Stimulated activated CD4-positive, alpha-beta T cell treated with anti-CD3 and anti-CD28 coated beads, Interleukin-1b, Interleukin-23, amount 100 ng/mL, for 48 hours (primary cell): ENCODE measurements at places on chromosomes 13 and 19.

DNA sequence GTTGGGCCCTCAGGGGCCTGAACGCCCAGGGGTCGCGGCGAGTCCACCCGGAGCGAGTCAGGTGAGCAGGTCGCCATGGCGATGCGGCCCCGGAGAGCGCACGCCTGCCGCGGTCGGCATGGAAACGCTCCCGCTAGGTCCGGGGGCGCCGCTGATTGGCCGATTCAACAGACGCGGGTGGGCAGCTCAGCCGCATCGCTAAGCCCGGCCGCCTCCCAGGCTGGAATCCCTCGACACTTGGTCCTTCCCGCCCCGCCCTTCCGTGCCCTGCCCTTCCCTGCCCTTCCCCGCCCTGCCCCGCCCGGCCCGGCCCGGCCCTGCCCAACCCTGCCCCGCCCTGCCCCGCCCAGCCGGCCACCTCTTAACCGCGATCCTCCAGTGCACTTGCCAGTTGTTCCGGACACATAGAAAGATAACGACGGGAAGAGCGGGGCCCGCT, at the start of gene CCNA1:
Gene CCNA1, plus strand, starts transcription at position 390 of the 439 bp plus-strand sequence. CDS start 562 bp downstream, outside the sequence.
- peak; percentile 13 for DNase-seq

DNA sequence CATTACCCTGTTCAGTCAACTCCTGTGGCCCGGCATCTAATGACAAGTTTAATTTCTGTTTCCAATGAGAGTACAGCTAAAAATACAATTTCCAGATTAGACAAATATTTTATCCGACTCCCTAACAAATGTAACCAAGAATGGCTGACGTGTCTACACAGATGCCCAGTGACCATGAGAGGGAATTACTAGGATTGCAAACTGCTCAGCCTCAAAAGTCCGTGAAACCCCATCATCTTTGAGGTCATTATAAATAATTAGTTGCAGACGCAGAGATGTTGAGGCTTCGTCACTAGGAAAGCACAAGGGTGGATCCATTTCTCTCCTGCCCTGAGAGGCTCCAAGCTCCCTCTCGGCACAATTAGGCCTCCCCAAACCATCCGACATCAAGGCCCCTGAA, 104.1 kb upstream of the ZNF507 start:
- no peak for DNase-seq

DNA sequence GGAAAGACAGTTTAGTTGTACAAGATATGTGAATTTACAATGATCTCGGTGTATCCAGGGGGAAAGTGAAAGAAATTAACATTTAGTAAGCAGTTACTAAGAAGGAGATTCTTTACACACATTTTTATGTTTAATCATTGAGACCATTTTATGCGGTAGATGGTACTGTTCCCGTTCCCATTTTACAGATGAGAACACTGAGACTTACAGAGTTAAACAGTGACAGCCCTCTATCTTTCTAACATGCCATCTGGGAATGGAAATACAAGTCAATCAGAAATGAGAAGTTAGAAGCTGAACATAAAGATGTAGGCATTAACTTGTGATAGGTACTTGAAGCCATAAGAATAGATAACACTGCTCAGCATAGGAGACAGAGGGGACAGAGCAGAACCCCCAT, 144.9 kb downstream of the VWA8 start:
- no peak for DNase-seq

DNA sequence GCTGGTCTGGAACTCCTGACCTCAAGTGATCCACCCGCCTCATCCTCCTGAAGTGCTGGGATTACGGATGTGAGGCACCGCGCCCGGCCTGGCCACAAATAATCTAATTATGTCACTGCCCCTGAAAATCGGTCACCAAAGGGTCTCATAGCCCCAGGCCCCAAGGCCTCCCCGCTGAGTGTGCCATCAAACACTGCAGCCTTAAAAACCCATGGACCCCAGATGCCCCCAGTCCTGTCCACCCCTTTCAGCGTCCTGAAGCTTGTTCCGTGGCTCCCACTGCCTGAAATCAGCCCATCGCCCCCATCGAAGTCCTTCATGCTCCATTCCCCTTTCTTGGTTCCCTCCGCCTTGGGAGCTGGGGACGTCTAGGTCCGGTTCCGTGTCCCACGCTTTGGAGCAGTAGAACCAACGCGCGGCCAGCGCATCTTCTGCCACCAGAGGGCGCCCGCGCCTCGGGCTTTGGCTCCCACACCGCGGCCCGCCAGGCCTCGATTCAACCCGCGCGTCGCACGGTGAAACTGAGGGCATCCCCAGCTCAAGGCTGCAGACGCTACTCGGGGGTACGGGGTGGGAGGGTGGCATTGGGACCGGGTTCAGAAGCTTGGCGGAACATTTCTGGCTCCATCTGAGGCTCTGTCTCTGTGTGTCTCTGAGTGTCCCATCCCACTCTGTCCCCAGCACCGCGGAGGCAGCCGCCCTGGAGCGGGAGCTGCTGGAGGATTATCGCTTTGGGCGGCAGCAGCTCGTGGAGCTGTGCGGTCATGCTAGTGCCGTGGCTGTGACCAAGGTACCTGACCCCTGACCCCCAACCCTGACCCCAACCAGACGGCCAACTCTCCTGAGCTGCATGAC, 3.5 kb downstream of the YJEFN3 start:
- DNase-seq = peak; percentile 80

DNA sequence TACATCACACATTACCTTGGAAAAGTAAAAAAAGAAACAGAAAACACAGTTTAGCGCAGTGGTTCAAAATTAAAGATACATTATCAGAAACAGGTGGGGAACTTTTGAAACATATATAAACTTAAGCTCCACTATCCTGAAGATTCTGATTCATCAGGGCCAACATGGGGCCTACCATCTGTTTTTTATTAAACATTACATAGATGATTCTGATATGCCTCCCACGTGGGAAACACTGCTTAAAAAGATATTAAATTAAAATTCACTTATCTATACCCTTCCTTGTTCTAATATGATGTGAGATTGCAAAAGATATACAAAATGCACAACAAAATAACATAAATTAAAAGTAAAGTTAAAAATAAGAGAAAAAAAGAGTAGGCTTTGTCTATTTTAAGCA, 125.0 kb downstream of the VWA8 start:
- no peak for DNase-seq

DNA sequence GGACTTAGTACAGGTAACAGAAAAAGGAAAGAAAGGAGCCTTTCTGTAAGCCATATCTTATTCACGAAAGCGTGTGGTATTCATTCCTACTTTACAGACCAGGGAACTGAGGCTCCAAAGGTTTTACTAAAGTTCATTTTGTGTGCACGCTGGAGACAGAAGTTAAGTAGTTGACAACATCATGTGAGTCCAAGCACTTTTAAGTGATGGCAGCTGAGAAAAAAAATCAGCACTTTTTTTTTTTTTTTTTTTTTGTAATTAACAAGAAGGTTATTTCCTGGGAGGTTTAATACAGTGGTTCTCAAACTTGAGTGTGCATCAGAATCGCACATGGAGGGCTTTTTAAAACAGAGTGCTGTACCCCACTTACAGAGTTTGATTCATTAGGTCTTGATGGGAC, 2.0 kb downstream of the DNAJC3 start:
- no peak for DNase-seq

GRCh38 chr19:45276284-45276687, 25.2 kb downstream of the MARK4 start:
- no peak for DNase-seq

- DNase-seq = no peak
These were observed 10.0 kb upstream of the LYPD5 start for GRCh38 chr19:43812259-43812658.

DNA sequence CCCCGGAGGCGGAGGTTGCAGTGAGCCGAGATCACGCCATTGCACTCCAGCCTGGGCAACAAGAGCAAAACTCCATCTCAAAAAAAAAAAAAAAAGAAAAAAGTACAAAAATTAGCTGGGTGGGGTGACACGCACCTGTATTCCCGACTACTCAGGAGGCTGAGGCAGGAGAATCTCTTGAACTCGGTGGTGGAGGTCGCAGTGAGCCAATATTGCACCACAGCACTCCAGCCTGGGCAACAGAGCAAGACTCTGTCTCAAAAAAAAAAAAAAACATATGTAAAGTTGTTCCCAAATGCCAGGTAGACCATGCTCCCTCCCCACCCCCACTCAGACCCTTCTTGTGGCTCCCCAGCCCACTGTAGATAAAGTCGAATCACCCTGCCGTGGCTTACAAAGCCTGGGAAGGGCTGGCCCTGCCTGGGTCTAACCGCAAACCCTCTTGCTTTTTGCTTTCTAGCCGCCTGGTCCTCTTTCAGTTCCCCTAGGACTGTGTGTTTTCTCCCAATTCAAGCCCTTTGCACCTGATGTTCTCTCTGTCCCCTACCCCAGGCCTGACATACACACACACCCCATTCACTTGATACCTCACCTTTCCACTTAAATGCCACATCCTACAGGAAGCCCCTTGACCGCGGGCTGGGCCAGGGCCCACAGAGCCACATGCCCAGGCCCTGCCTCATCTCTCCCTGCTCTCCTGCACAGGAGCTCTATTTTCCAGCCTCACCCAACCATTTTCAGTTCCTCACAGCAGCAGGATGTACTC, 34.4 kb downstream of the MAP4K1 start:
- no peak for DNase-seq

DNA sequence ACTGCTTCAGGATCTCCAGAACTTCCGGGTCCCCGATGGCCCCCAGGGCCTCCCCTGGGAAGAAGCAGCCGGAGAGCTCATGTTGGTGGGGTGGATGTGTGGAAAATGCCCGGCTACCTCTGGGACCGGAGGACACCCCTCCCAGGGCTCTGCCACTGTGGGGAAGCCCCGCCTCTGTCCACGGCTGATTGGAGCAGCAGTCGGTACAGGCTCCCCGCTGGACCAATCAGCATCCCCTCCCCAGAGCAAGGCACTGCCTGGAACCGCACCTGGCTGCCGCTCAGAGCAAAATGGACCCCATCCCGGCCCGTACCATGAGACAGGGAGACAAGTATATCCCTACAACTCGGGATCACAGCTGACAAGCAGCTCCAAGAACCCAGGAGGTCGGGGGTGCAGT, 6.4 kb downstream of the DOHH start:
- peak; percentile 54 for DNase-seq

GRCh38 chr13:99528547-99528946, 27.3 kb downstream of the TM9SF2 start:
- no peak for DNase-seq

GRCh38 chr19:49421039-49421877, 2.0 kb downstream of the PTH2 start:
- peak; percentile 54 for DNase-seq

GRCh38 chr13:113756441-113757097, 2.5 kb upstream of the TMEM255B start:
- no peak for DNase-seq

DNA sequence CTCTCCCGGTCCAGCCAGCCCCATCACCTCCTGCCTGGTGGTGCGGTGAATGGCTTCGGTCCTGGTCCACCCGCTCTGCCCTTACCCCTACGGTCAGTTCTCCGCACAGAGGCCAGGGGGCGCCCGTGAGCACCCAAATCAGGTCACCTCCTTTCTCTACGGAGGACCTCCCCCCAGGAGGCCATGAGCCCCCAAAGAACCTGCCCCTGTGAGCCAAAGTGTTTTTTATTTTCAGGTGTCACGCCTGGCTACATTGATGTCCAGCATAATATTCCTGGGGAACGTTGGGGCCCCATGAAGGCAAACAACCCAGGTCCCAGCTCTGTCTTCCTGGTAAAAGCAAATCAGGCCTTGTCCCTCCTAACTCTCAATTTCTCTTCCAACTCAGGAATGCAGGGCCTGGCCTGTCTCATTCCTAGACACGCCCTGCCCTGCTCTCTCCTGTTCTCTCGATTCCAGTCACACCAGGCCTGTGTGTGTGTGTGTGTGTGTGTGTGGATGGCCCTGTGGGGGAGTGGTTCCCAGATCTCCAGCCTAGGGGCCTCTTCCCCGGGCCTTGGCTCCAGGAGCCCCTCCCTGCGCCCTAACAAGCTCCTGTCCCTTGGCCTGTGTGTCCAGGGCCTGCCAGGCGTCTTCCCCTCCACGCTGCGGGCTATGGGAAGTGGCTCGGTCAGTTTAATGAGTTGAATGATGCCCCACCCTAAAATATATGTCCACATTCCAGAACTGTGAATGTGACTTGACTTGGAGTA, 9.7 kb upstream of the GIPC1 start:
- peak; percentile 80 for DNase-seq

GRCh38 chr13:33076001-33076992, 60.1 kb downstream of the KL start:
- DNase-seq = no peak

- no peak for DNase-seq
These were observed 55.1 kb upstream of the NBEA start for GRCh38 chr13:34886987-34887386.

- DNase-seq = no peak
These were observed 3.6 kb upstream of the GNG8 start for GRCh38 chr19:46639358-46640182.

GRCh38 chr19:4567584-4568071, 8.1 kb upstream of the SEMA6B start:
- DNase-seq = peak; percentile 73

DNA sequence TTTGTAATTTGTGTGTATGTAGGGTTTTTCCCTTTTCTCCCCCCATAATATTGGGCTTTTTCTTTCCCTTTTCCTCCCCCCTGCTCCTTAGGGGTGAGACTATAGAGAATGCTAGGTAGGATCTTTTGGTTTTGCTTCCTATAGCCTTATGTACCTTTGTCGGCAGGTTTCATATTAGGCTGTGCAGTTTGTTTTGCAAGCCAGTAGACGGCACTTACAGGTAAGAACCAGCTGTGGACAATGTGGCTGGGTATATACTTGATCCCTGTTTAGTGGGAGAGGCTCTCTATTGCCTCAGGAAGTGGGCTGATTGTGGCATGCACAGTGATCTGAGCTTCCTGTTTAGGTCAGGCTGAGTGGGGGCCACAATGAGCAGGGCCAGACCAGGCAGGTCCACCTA, 359.2 kb upstream of the OBI1 start:
- DNase-seq = no peak

DNA sequence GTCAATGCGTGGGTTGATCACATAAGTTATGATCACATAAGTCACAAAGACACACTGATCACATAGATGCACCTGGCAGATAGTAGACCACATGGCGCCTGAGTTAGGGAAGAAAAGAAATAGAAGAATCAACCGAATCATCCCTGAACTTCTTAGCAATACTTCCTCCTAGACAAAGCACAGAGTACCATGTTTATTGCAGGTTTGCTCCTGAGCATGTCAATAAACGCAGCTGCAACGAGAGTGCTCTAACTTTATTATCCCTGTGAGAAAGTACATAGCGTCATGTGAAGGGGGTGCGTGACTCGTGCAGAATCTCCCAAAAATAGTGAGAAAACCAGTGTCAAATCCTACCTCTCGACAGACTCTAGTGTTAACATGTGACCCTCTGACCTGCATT, 17.3 kb downstream of the NCR1 start:
- DNase-seq = no peak

- no peak for DNase-seq
These were observed 78.2 kb downstream of the FNDC3A start for GRCh38 chr13:49053906-49054305.

DNA sequence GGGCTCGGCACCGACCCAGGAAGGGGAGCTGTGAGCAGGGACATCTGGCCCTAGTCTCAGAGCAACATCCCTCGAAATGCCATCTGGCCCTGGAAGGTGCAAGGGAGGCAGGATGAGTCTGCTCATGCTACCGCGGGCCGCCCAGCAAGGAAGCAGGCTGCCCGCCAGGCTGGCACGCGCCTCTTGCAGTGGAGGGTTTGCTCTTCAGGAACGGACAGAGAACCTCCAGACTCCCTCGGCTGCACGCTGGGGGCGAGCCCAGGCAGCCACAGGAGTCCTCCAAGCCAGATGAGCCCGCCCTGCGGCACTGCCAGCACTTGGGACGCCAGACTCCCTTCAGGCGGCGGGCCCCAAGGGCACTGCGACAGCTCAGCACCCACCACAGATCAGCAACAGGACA, 10.1 kb upstream of the ATP8B3 start:
- DNase-seq = no peak
